T-helper 22 cell (primary cell): ENCODE measurements at places on chromosomes 4 and X.

DNA sequence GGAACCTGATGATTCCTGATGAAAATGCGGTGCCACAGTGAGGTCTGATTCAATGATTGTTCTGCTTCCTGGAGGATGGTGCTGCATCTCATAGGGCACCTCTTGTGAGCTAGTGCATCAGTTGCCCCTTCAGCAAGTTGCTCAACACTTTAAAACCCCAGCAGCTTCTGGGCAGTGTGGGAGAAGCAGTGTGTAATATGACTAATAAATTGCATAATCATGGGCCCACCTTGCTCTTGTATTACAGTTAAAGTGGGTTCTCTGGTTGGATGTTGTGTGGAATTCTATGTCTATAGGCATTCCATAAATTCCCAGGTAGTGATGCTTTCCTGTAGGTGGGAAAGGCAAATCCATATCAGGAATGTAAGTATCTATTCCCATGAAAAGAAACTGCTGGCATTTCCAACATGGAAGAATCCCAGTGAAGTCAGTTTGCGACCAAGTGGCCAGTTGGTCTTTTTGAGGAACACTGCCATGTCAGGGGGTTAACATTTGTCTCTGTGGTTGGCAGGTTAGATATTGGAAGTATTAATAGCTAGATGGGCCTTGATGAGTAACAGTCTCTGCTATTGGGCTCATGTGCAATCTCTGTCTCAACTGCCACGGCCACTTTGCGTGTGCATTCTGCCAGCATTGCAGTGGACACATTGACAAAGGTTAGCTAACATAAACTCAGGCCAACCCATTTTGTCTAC lies 121.1 kb upstream of the OTUD4 start:
- no peak for DNase-seq

GRCh38 chr4:154030746-154031145 lies 241.9 kb upstream of the SFRP2 start:
- DNase-seq, result no peak

GRCh38 chr4:131370846-131371245 lies 1778.2 kb upstream of the PCDH10 start:
- DNase-seq, result no peak

- DNase-seq, result no peak
Measured at GRCh38 chr4:163378661-163379060, 35.0 kb downstream of the NPY5R start.
